ENCODE measurements at places on chromosomes 7 and 10.
A peak's percentile ranks its signal among the peaks of the same experiment; 100 is the strongest.

DNA sequence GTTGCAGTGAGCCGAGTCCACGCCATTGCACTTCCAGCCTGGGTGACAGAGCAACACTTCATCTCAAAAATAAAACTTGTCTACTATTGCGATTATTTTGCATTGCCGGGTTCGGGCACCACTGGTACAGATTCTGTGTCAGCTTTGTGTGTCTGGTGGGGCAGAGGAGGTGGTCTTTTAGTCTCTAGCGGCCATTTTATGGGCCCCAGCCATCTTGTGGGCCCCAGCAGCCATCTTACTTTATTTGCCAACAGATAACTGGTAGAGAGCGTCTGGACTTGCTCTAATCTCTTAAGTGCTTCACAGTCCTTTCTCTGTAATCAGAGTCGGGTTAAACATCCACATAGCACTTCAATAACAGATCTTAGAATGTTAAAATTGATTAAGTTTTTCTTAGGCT is 4.9 kb downstream of the BUD23 start:
- DNase-seq: no peak

GRCh38 chr7:83153419-83153818 is 9.3 kb downstream of the PCLO start:
- no peak for DNase-seq

DNA sequence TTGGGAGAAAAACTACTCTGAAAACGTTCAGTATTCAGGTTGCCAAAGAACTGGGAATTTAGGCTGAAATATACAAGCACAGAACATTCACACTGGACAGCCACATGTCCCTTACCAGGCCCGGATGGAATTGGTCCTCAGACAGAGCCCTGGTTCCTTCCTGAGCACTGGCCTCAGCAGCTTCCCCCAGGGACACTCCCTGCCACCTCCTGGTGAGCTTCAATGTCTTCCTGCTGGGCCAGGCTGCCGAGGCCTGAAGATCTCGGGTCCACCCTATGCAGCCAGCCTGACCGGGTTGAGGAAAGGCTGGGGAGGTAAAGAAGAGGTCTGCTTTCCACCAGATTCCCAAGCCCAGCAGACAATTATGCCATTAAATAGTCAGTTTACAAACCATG is 24.8 kb downstream of the LEP start:
- DNase-seq: no peak

- DNase-seq: no peak
Measured at GRCh38 chr7:53350241-53350640, 314.8 kb downstream of the POM121L12 start.

- DNase-seq: no peak
Measured at GRCh38 chr10:96242822-96243221, 28.5 kb downstream of the BLNK start.

DNA sequence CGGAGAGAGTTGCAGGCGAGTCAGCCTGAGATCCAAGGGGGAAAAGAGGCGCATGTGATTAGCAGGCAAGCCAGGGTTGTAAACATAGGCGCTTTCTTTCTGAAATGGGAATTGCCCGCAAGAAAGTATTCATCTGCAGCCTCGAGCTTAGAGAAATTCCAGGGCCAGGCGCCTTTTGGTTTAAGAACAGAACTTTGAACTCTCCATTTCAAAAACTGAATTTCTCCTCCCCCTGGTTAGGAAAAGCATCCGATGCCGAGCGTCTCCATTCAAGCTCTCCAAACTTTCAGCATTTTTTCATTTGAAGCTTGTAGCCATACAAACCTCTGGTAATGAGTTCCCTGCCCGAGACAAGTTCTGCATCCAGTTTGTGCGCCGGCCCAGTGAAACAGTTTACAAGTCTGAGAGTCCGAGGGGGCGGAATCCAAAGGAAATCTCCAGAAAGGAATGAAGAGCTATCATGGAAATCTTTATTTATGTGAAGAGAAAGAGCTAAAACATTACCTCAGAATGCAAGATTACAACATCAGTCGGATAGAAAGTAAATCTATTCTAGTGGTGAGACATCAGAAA is 69.9 kb downstream of the FAM204A start:
- DNase-seq: no peak

DNA sequence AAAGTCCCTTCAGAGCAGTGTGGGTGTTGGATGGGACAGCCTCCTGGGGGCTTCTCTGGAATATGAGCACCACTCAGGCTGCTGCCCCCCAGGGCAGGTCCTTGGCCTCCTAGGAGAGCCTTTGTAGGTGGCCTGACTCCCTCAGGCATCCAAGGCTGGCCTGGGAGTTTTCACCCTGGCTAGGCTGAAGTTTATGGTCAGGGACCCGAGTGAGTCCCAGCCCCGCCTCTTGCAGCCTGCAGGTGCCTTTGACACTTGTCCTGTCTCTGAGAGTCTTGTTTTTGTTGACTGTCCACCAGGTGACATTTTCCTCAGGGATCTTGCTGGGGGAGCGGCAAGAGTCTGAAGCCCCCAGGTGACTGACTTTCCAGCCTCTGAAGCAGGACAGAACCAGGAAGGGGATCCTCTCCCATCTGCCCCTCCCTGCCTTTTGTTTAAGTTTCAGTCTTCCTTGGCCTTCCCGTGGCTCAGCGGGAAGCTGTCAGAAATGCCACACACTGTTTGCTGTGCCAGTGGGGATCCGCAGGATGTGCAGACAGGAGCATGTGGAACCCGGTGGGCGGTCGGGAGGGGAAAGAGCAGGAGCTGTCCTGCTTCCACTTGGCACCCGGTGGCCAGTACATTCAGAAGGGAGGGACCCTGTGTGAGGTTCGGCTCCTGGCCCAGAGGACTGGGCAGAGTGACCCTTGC is 59.5 kb downstream of the LRRC18 start:
- no peak for DNase-seq

GRCh38 chr10:86857128-86857721 is 100.2 kb downstream of the MMRN2 start:
- peak; percentile 78 for DNase-seq

GRCh38 chr10:89567576-89568245 is 32.3 kb upstream of the SLC16A12 start:
- DNase-seq: no peak

DNA sequence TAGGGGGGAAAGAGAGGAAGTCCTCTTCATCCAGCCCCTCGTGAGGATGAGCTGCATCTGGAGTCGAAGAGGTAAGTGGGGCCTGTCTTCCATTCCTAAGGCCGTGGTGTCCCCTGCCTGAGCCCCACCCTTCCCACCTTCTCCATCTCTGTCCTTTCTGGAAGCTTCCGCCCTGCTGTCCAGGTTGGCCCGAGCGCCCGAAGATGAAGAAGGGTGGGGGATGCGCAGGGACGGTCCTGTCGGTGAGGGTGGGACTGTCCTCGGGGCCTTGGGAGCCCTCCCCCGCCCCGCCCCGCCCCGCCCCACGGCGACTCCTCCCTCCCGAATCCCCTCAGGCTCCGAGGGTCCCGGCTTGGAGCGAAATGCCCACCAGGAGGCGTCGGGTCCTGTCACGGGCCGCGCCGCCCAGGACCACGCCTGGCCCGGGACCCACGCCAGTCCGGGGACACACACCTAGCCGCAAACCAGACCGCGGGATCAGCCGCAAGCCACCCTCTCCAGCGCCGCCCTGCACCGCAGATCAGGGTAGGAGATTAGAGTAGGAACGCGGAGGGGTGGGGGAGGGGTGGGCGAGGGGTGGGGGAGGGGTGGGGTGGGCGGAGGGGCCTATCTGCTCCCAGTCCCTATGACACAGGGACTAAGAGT is 15.3 kb downstream of the GPRIN2 start:
- DNase-seq: no peak

All from EL (cell line).